CD4-positive, alpha-beta memory T cell (primary cell): ENCODE measurements at places on chromosomes 2 and 18. TPM values are rescaled to one million over a fixed set of nuclear protein-coding genes. Genes with fewer than 3 reads are reported as not detected.

DNA sequence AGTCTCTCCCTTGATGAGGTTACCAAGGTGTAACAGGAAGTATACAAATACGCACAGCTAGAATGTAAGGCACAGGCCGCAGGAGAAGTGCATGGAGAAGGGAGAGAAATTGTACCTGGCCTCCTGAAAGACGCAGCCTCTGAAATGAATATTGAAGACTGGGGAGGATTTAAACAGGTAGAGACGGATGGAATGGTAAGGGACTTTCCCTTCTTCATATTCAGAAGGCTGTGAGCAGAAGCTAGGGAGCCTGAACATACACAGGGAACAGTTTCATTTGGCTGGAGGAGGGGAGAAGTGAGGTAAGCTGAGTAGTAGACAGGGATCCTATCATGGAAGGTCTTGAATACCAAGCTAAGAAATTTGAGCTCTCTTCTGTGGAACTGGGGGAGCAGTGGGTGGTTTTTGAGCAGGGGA lies 112.7 kb downstream of the ANKRD44 start:
- peak; percentile 34 for DNase-seq
- H3K27ac ChIP-seq, result peak overlapping the region; percentile 73
- no peaks in the 10 kb centered on the region for H3K36me3 ChIP-seq
- H3K4me3 ChIP-seq, result peak overlapping the region; percentile 46

GRCh38 chr2:174597345-174598047 lies at the start of gene WIPF1:
Gene WIPF1 (minus strand): TSS chr2:174597804. CDS start chr2:174585573, 12,231 bp downstream.
- no peaks in the 10 kb centered on the region for H3K36me3 ChIP-seq
- H3K4me1 ChIP-seq, result peaks cover 63% of the 10 kb centered on the region
- H3K27ac ChIP-seq, result peak within 1 kb of the TSS; percentile 89
- DNase-seq, result peak; percentile 86

DNA sequence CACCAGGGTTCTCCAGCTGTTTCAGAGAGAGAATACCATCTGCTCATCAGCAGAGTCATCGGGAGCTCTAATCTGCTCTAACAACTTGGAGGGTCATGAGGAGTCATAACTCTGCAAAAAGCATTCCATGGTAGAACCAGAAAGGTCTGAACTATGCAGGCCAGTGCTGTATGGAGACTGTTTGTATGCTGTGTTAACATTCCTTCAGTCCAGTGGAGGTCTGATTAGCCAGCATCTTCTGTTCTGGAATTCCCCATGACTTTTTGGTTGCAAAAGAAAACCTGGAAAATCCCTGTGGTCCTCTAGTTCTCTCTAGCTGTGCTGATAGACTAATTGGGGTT lies 9.4 kb upstream of the ITGB6 start:
- H3K36me3 ChIP-seq, result no peaks in the 10 kb centered on the region
- no peaks in the 10 kb centered on the region for H3K4me1 ChIP-seq
- no peak overlapping the region for H3K27ac ChIP-seq
- no peak overlapping the region for H3K4me3 ChIP-seq

The TDRD15 gene
- polyA plus RNA-seq, result not detected

The AGXT gene
- not detected for polyA plus RNA-seq

The CD8B2 gene
- not detected for polyA plus RNA-seq

The CENPA gene
- polyA plus RNA-seq, result not detected

The EMILIN1 gene
- 0.35 TPM for polyA plus RNA-seq

The RESP18 gene
- not detected for polyA plus RNA-seq
